ENCODE measurements at places on chromosomes 2 and 18.

- no peak for DNase-seq
Measured at GRCh38 chr18:26791676-26792075, 73.8 kb downstream of the AQP4 start.

GRCh38 chr2:154995361-154995760 is 296.9 kb downstream of the KCNJ3 start:
- no peak for DNase-seq

- no peak for DNase-seq
Measured at GRCh38 chr2:100786297-100786658, 33.7 kb upstream of the NPAS2 start.

DNA sequence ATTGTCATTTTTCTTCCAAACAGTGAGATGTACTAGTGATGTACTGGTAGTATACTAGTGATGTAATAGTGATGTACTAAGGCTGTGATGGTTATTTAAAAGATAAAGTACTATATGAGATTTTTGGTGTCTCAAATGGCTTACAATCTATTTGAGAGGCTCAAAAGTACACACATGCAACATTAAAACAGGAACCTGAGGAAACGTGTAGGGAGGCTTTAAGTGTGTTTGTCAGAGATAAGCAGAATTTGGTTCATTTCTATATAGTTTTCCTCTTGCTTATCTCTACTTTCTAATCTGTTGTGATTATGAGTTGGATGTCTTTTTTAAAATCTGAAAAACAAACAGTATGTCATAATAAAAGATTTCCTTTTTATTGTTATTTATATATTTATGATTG is 100.9 kb upstream of the SERTAD2 start:
- DNase-seq, result no peak

GRCh38 chr2:173161040-173161439 is 85.4 kb downstream of the MAP3K20 start:
- DNase-seq, result no peak

DNA sequence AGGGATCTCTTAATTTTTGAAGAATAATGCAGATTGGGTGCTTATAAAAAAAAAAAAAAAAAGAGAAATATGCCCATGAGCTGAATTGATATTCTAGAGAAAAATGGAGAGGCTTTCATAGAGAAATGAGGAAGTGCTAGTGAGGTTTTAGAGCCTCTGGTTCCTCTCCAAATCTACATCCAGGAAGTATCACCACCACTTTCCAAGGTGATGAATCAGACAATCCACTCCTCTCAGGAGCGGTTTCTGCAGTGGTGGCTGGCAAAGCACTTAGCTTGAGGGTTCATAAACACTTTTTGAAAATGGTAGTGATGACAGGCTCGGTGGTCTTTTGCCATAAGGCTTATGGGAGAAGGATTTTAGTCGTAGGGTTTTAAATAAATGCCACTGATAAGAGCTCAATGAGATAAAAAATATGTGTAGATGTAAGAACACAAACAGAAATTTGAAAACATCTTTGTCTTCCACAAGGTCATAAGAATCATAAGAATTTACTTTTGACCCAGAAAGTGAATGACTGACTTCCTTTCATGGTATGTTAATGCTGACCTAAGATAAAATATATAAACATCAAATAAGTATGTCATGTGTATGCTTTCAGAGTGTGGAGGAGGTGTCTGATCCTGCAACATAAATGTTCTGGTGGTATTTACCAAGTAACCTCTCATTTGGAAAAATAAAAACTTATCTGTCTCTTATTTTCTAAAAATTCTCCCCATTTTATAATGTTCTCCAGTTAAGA is 42.1 kb upstream of the DSG1 start:
- no peak for DNase-seq

DNA sequence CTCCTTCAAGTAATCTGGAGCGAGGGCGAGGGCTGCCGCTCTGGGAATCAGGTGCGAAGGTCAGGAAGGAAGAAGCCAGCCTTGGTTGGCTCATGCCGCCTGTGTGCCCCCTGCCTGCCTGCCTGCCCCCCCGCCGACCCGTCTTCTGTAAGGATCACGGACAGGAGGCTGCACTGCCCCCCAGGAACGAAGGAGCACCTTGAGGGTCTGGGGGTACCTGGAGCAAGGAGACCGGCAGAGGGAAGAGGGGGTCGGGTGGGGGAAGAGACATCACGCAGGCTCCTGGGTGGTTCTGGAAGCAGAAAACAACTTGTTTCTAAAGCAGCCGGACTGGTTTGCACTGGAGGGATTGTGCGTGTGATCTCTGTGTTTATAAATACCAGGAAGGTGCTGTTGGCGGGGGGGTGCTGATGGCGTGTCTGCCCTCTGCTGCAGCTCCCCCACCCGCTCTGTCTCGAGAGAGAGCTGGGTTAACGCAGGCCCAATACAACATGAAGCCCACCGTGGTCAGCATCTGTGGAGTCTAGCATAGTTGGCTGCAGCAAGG is 1.7 kb downstream of the FOSL2 start:
- DNase-seq, result peak; percentile 25

DNA sequence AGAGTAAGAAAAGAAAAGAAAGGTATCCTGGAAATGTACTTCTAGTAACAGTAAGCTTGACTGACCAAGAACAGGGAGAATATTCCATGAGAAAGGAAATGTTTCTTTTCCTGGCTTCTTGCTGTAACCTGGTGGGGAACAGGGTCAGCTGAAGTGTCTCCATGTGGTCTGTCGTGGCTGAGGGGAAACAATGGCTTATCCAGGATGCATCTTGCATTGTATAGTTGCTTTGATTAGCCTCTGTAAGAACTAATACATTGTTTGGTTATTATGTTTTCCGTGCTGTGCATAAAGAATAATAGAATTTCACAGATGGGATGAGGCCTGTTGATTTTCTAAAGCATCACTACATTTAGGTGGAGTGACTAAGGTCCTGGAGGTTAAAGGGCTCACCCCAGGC is 4.9 kb downstream of the CREG2 start:
- DNase-seq, result no peak

- no peak for DNase-seq
Measured at GRCh38 chr18:27223526-27224291, 38.6 kb upstream of the CHST9 start.

- no peak for DNase-seq
Measured at GRCh38 chr2:37984589-37984988, 59.5 kb downstream of the RMDN2 start.

GRCh38 chr2:238761868-238762267 is 86.0 kb upstream of the TWIST2 start:
- no peak for DNase-seq

- DNase-seq, result no peak
Measured at GRCh38 chr18:75134611-75134975, 74.3 kb downstream of the PTGR3 start.

DNA sequence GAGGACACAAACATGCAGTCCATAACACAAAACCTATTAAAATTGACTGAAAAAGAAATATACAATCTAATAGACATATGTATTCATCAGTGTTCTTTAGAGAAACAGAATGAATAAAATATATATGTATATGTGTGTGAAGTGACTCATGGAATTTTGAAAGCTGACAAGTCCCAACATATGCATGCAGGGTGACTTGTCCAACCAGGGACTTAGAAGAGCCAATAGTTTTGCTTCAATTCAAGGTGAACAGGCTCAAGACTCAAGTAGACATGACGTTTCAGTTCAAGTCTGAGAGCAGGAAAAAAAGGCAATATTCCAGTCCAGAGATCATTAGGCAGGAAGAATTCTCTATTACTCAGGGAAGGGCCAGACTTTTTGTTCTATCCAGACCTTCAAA is 271.2 kb upstream of the SETBP1 start:
- DNase-seq, result no peak

- DNase-seq, result peak; percentile 40
Measured at GRCh38 chr2:54106631-54107454, 8.6 kb upstream of the ACYP2 start.

DNA sequence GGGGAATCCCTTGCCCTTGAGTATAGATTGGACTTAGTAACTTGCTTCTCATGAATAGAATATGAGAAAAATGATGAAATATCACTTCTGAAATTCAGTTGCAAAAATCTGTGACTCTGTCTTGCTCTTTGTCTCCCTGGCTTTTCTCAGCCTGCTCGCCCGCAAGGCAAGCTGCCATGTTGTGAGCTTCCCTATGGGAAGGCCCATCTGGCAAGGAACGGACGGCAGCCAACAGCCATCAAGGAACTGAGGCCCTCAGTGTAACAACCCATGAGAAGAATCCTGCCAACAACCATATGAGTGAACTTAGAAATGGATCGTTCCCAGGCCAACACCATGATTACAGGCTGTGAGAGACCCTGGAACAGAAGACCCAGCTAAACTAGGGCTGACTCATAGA is 58.4 kb upstream of the PGAP1 start:
- no peak for DNase-seq

DNA sequence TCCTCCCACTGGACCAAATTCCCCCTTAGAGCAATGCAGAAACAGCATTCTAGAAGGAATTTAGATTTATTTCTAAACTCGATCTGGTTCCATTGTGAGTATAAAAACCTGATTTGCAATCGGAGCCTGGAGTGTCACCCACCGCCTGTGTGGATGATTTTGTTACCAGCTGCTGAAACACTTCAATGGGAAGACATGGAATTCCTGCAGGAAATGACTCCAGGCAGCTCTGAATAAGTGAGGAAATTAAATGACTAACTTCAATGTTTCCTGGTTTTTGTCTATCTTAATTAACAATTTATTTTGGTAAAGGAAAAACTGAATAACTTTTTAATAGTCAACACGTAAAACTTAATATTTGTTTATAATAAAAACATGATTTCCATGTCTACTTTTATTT is 19.3 kb downstream of the CTAGE1 start:
- no peak for DNase-seq

- no peak for DNase-seq
Measured at GRCh38 chr2:33782395-33783230, 183.5 kb upstream of the FAM98A start.

GRCh38 chr2:107777974-107778373 is 48.7 kb upstream of the RGPD4 start:
- no peak for DNase-seq

- no peak for DNase-seq
Measured at GRCh38 chr18:12295389-12296086, 12.5 kb upstream of the TUBB6 start.

- DNase-seq, result no peak
Measured at GRCh38 chr2:215933151-215933550, 80.2 kb downstream of the MREG start.

- no peak for DNase-seq
Measured at GRCh38 chr2:151906633-151906998, 78.4 kb upstream of the ARL5A start.

- DNase-seq, result no peak
Measured at GRCh38 chr2:24024996-24025663, 15.2 kb downstream of the MFSD2B start.

- no peak for DNase-seq
Measured at GRCh38 chr2:86815611-86816010, 24.9 kb upstream of the CD8A start.

DNA sequence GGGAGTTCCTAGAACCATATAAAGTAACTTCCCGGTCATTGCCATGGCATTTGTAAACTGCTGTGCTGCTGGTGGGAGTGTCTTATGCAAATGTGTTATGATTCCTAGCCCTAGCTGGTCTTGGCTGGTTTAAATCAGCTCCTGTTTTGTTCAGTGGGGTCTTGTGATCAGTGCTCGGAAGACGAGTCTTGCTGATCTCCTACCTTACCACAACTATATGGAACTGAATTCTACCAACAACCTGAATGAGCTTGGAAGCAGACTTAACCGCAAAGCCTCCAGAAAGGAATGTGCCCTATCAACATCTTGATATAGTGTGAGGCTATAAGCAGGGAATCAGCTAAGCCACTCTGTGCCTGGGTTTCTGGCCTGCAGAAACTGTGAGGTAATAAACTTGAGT is 33.5 kb downstream of the POLE4 start:
- DNase-seq, result no peak

GRCh38 chr2:22756276-22757043 is 628.5 kb upstream of the KLHL29 start:
- DNase-seq, result no peak

DNA sequence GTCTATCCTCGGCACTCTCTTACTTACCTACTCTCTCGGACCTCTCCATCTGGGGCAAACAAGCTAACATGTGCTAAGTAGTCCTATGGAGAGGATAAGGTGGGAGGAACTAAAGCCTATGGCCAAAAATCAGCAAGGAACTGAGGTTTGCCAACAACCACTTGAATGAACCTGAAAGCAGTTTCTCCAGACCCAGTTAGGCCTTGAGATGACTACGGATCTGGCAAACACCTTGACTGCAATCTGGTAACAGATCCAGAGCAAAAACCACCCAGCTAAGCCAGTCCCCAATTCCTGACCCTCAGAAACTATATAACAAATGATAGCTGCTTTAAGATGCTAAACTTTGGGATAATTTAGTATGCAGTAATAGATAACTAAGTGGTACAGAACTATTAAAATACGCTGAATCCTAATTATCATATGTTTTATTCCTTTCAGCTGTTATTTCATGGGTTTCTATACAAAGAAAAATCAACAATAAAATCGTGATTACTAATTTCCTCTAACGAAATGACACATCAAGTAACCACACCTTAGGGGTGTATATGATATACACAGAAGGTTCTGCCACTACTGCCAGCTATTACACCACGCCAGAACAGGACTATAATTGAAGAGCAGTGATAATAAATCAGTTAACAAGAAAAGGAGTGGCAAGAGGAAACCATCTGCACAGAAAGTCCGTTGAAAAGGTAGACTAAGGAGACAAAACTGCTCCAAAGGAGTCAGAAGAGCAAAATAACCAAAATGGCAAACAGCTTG is 3.2 kb downstream of the FARSB start:
- no peak for DNase-seq

DNA sequence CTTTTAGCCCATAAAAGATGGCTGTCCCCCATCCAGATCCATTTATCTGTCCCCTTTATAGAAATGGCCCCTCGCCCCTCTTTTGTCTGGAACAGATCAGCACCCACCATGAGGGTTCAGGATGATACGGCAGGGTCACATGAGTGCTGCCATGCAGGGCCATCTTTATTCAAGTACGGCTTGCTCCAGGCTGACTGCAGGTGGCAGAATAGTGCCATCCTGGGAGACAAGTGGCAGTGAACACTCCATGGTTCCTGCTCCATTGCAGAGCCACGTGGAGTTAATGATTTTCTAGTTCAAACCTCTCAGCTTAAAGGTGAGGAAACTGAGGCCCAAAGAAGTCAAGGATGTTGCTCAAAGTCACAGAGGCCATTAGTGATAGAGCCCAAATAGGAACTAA is 180.6 kb downstream of the CLIP4 start:
- peak; percentile 21 for DNase-seq

- DNase-seq, result no peak
Measured at GRCh38 chr18:56444201-56444600, 194.2 kb downstream of the TXNL1 start.

GRCh38 chr18:3919396-3920061 is 469.6 kb downstream of the TGIF1 start:
- DNase-seq, result no peak

GRCh38 chr2:50878251-50878650 is 153.7 kb downstream of the NRXN1 start:
- no peak for DNase-seq

DNA sequence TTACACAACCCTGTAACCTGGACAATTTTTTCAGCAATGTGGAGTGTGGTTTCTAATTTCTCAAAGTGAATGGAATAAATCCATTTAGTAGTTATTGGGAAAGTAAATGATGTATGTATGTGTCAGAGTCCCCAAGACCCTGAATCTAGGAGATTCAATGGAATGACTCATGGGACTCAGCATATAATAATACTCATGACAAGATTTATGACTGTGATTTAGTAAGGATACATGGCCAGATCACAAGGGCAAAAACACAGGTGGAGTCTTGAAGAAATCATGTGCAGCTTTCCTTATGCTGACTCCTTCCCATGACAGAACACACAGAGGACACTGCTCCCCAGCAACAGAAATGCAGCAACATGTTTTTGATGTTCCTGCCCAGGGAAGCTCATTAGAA is 1877.7 kb upstream of the LRRTM1 start:
- no peak for DNase-seq

Measured in activated CD4-positive, alpha-beta T cell treated with anti-CD3 and anti-CD28 coated beads for 48 hours (primary cell).